ENCODE measurements at places on chromosomes 2 and 18. TPM values are rescaled to one million over a fixed set of nuclear protein-coding genes. Genes with fewer than 3 reads are reported as not detected.

GRCh38 chr2:231425291-231425810 lies 29.8 kb downstream of the B3GNT7 start:
- DNase-seq = no peak
- H3K4me3 ChIP-seq = no peak overlapping the region
- H3K36me3 ChIP-seq = no peaks in the 10 kb centered on the region
- peaks cover 14% of the 10 kb centered on the region for H3K4me1 ChIP-seq

DNA sequence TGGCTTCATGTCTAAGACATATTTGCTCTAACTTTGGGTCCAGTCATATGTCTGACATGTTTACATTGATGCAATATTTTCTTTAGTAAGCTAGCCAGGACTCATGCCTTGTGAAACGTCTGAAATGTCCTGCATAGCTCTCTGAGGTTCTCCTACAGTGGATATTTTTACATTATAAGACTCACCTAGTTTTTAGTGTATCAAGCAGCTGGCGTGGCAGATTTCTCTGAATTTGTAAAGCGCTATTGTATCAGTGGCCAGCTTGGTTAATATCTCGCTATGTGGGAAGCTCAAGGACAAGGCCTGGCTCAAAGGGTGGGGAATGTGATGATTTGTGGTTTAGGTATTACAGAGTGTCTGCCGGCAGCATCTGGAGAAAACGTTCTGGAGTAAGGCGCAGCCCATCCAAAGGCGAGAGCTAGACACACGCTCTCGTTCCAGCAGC lies 164.3 kb downstream of the LTBP1 start:
- peaks cover 19% of the 10 kb centered on the region for H3K27me3 ChIP-seq
- no peaks in the 10 kb centered on the region for H3K36me3 ChIP-seq
- DNase-seq = no peak
- no peak overlapping the region for H3K4me3 ChIP-seq

DNA sequence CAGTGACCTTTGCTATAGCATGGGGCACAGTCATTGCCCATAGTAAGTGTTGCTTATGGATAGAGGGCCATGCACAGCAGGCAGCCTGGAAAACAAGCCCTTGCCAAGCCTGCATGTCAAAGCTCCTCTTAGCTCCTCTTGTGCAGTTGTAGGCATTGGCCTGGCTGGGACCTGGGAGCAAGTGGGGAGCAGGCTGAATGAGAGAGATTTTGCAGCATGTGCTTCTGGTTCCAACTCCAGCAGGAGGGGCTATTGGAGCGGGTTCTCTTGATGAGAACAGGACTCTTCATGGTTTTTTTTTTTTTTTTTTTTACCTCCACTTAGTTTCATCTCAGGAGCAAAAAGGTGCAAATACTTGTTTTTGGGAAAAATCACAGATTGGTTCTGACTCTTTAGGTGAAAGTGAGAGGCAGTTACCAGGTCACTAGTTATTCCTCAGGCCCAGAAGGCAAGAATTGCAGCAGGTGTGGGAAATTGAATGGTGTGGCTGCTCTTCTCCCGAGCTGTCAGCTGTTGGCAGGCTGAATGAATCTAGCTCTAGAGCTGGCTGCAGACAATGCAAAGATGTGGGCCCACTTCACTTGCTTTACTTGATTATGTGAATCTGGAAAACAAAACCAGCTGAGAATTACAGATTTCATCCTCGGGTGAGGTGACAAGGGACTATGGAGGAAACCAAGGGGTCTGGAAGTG lies 95.9 kb downstream of the MAP4K4 start:
- H3K36me3 ChIP-seq = peaks cover 20% of the 10 kb centered on the region
- no peaks in the 10 kb centered on the region for H3K27me3 ChIP-seq

GRCh38 chr2:75666911-75667310 lies 20.3 kb downstream of the MRPL19 start:
- no peak for DNase-seq
- no peaks in the 10 kb centered on the region for H3K27me3 ChIP-seq
- H3K27ac ChIP-seq = no peak overlapping the region
- H3K36me3 ChIP-seq = peaks cover 43% of the 10 kb centered on the region

DNA sequence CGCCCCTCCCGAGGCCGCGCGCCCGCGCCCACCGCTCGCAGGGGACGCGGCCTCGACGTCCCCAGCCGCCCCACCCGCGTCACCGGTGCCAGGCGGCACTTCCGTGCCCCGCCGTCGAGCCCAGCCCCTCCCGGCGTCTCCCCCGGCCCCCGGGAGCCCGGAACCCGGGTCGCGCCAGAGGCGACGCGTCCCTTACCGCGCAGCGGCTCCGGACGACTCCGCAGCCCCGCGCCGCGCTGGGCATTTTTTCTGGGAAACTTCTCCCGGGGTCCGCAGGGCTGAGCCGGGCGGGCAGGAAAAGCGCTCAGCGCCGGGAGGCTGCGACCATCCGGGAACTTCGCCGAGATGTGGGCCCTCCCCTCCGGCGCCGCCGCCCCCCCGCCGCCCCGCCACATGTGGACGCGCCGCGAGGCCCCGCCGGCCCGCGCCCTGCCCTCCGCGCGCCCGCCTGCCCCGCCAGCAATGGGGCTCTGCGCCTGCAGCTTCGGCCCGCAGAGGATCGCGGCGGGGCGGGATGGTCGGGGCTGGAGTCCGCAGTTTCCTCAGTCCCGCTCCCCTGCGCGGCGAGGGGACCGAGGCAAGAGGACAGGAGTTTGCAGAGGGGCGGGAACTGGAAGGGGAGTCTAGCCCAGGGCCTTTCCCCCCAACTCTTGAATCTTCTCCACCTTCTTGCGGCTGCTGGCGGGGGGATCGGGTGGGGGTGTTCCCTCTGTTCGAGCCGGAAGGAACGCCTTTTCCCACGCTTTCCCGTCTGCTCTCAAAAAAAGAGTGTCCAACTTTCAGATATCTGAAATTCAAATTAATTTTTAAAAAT lies 81.5 kb downstream of the CHRNA1 start:
- H3K4me3 ChIP-seq = peak overlapping the region; percentile 84
- DNase-seq = peak; percentile 49

- H3K4me3 ChIP-seq = no peak overlapping the region
- no peak overlapping the region for H3K27ac ChIP-seq
- H3K36me3 ChIP-seq = peaks cover 40% of the 10 kb centered on the region
- no peaks in the 10 kb centered on the region for H3K27me3 ChIP-seq
These were observed 81.1 kb upstream of the CD226 start for GRCh38 chr18:70028734-70029133.

The NLRC4 gene
- total RNA-seq = not detected

The MYO7B gene
- total RNA-seq = 0.41 TPM

The MTX2 gene
- 28.1 TPM for total RNA-seq
